ENCODE measurements at places on chromosomes 7 and 10.

DNA sequence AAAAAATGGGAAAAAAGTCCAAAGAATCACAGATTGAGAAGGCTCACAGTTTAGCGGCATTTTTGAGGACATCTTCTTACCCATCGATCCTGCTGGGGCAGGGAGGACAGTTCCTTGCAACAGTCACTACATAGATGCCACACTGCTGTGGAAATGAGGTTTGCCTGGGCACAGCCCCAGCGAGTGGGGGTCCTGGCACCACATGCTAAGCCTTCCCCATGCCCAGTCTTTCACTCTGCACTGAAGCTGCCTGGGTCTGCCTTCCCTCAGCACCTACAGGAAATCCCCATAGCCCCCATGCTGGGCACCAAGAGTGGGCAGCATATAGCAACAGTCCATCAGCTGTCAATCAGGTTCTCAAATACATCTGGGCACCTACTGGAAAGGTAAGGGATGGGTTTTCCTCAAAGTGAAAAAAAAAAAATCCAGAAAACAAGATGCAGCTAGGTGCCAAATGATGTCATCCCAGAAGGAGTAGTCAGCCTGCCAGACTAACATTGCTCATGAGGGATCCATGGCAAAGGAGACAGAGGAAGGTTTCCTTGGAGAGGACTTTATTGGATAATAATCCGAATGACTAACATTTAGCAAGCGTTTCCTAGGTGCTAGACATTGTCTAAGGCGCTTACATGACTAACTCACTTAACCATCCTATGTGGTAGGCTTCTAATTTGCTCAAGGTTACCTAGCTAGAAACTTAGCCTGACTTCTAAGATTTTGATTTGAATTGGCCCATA is 125.7 kb upstream of the CXCL12 start:
- no peaks in the 10 kb centered on the region for H3K4me1 ChIP-seq
- H3K4me3 ChIP-seq = no peak overlapping the region
- H3K27me3 ChIP-seq = no peaks in the 10 kb centered on the region
- no peak overlapping the region for H3K27ac ChIP-seq
- peaks cover 1% of the 10 kb centered on the region for H3K36me3 ChIP-seq
- no peak for DNase-seq

GRCh38 chr10:119650692-119651513 is at the start of gene BAG3:
TSS of gene BAG3 (plus strand) at chr10:119651380. CDS start at chr10:119651676, 296 bp downstream.
- H3K27me3 ChIP-seq = no peaks in the 10 kb centered on the region
- H3K4me3 ChIP-seq = peak within 1 kb of the TSS; percentile 95
- H3K36me3 ChIP-seq = peaks cover 7% of the 10 kb centered on the region
- DNase-seq = peak; percentile 41
- peak within 1 kb of the TSS; percentile 84 for H3K27ac ChIP-seq

GRCh38 chr10:50908366-50908765 is 22.9 kb upstream of the A1CF start:
- no peaks in the 10 kb centered on the region for H3K36me3 ChIP-seq
- H3K27ac ChIP-seq = no peak overlapping the region
- H3K4me1 ChIP-seq = no peaks in the 10 kb centered on the region
- peaks cover 18% of the 10 kb centered on the region for H3K27me3 ChIP-seq
- no peak overlapping the region for H3K4me3 ChIP-seq

- peaks cover 41% of the 10 kb centered on the region for H3K27me3 ChIP-seq
- no peaks in the 10 kb centered on the region for H3K4me1 ChIP-seq
- H3K27ac ChIP-seq = no peak overlapping the region
- H3K36me3 ChIP-seq = no peaks in the 10 kb centered on the region
- H3K4me3 ChIP-seq = no peak overlapping the region
These were observed 46.3 kb downstream of the GOLGA7B start for GRCh38 chr10:97895915-97896314.

- H3K27ac ChIP-seq = no peak overlapping the region
- no peaks in the 10 kb centered on the region for H3K4me1 ChIP-seq
- no peaks in the 10 kb centered on the region for H3K36me3 ChIP-seq
- H3K4me3 ChIP-seq = no peak overlapping the region
- no peaks in the 10 kb centered on the region for H3K27me3 ChIP-seq
These were observed 265.4 kb upstream of the SLC26A5 start for GRCh38 chr7:103711413-103711812.

DNA sequence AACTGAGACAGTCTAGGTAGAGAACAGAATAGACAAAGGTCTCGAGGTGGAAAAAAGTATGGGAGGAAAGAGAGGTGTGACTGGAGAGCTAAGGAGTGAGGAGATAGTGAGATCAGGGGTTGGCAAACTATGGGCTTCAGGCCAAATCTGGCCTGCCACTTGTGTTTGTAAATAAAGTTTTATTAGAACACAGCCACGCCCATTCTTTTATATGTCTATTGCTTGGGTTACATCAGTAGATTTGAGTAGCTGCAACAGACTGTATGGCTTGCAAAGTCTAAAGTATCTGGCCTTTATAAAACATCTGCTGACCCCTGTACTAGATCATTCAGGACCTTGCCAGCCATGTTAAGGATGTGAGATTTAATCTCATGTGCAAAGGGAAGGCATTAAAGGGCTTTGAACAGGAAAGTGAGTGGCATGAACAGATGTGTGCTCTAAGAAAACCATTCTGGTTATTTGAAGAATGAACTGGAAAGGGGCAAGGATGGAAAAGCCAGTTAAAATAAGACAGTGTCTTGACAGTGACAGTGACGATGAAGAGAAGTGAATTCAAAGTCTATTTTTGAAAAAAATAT is 240.3 kb downstream of the RNLS start:
- H3K27ac ChIP-seq = no peak overlapping the region
- H3K4me1 ChIP-seq = no peaks in the 10 kb centered on the region
